ENCODE measurements at places on chromosomes 12 and 14. TPM values are rescaled to one million over a fixed set of nuclear protein-coding genes. Genes with fewer than 3 reads are reported as not detected.

The DPY19L2 gene
- 9.5 TPM for total RNA-seq

GRCh38 chr12:53345486-53346188, 9.5 kb upstream of the SP7 start:
- DNase-seq = no peak

- no peak for DNase-seq
Observed at GRCh38 chr12:57159311-57159710, 11.9 kb upstream of the LRP1-AS start.

DNA sequence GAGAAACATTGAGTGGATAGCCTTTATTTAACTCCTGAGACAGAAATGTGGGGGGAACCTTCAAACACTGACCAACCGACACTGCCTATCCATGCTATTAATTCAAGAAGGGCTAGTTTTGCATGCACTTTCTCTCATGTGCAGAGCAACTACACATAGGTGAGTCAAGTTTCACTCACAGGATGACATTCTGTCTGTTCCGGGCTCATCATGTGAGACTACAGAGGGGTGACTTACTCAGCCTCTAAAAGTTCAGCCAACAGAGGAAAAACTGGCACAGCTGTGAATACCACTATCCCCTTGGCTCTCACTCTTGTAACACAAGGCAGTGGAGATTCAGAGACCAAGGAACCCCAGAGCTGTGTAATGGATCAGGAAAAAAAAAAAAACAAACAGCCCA, 13.3 kb downstream of the BEST3 start:
- DNase-seq = no peak

DNA sequence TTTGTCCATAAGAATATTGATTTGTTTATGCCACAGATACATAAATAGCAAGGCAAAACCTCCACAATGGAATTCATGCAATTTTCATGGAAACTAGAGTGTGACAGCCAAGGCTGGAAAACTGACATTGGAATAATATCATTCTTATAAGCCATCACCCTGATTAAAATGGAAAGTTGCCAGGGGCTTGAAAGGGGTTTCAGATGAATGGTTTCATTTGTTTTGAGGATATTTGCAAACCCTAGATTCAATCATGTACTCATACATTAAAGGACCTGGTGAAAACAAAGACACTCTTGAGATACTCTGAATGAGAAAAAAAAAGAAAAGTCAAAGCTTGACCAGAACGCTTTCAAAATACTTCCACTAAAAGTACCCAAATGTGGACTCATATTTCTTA, 205.7 kb downstream of the DIO2 start:
- DNase-seq = no peak
